ENCODE measurements at places on chromosomes 1 and 21.

DNA sequence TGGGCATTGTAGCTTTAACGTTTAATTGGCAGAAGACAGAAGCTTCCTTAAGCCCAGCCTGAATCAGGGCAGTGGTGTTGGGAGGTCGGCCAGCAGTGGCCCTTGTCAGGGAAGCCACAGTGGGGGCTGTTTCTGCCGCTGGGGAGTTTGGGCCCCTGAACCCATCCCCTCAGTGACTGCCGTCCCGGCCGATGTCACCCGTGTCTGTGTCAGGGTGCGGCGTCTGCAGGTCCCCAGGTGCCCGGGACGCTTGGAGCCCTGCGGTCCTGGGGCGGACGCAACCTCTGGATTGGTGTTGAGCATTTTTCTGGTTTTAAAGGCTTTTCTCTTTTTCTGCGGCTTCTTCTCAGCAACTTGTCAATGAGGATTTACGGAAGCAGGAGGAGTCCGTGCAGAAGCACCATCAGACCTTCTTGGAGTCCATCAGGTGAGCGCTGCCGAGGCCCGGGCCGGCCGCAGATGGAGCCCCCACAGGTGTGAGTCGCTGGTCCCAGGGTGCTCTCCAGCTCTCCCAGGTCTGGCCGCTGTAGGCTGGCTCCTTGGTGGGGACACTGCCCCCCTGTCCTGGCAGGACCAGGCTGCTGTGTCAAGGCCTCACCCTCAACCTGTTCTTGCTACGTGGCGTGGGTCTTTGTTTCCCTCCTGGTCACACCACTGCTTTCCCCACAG is 2.3 kb downstream of the ATAD3C start:
- no peak for DNase-seq

GRCh38 chr1:59685666-59686065 is 129.1 kb upstream of the HOOK1 start:
- no peak for DNase-seq

- DNase-seq, result no peak
These were observed 95.6 kb downstream of the PTPRC start for GRCh38 chr1:198734323-198735008.

GRCh38 chr1:162175379-162176081 is 106.0 kb downstream of the NOS1AP start:
- DNase-seq, result no peak

DNA sequence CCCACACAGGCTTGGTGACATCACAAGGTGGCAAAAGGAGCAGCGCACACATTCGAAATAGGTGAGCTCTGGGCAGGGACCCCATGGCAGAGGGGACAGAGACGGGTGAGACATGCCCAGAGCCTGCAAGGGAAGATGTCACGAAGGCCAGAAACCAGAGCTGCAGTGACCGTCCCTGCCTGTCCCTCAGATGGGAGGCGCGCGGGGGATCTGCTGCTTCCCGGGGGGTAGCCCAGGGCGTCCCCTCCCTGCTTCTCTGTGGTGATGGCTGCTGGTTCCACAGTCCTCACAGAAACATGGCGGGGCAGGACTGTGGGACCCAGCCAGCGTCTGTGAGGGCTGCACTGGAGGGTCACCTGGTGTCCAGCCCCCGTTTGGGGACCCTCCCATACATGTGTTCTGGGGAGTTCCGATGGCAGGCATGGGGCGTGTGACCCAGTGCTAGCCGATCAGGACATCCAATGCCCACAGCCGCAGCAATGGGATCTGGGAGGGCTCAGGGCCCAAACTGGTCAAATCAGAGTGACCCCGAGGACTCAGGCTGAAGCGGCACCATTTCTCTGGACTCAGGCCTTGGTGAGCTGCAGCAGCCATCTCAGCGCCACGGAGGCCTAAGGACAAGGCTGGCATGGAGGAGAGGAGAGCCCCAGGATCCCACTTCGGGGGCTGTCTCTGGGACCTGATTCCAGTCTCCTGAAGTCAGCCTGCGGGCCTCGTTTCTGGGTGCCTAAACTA is 20.7 kb upstream of the SPSB1 start:
- no peak for DNase-seq

DNA sequence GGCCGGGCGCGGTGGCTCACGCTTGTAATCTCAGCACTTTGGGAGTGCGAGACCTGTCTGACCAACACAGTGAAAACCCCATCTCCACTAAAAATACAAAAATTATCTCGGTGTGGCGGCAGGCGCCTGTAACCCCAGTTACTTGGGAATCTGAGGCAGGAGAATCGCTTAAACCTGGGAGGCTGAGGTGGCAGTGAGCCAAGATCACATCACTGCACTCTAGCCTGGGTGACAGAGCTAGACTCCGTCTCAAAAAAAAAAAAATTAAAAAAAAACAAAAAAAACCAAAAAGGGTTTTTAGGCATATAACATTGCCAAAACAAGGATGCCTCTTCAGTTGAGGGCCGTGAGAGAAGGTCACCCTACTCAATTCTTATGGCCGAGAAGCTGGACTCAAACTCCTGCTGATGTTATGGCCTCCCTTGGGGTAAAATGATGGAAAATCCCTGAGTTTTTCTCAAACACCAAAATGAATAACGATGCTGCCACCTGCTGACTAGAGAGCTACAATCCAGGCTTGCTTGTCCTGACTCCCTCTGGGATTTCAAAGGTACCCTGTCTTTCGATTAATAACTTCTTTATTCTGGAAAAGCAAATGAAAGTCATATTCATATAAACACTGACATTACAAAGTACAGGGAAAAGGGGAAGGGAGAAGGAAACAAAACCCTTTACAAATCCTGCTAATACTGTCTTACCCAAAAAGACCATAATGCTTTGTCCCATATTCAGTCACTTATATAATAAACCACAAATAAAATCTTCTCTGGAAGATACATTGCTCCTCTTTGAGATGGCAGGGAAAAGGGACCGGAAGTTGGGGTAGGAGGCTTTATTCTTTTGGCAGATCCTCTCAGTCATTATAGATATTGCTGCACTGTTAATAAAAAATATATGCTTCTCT is 10.7 kb downstream of the RAB42 start:
- peak; percentile 81 for DNase-seq

DNA sequence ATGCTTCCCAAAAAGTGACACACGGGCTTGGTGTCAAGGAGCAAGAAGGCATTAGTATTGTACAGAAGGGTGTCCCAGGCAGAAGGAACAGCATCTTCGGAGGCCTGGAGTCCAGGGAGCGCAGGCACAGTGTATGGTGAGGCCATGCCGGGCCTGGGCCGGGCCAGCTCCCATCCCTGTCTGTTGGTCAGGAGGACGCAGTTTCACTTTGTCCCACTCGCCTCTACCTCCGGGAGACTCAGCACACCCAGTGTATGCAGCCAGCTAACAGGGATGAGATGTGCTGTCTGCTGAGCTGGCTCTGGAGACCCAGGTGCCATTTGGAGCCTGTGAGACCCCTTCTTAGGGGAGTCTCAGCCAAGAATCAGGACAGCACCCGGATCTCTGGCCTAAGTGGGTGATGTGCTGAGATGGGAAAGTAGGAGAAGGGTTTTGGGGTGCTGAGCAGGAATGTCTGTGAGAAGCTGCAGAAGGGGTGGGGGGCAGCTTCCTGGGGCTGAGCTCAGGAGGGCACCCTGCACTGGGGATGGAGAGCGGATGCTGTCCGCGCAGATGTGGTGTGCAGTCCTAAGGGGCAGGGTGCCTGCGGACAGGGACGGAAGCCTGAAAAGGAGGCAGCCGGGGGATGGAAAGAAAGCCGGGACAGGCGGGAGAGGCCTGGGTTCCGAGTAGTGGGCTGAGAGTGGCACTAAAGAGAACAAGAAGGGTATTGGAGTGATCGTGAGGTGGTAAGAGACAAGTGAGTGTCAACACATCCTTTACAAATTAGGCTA is 25.7 kb downstream of the DMRTB1 start:
- no peak for DNase-seq

GRCh38 chr1:3675436-3675835 is 23.1 kb downstream of the TP73 start:
- DNase-seq, result no peak

GRCh38 chr1:66366634-66367033 is 167.3 kb upstream of the SGIP1 start:
- DNase-seq, result no peak

DNA sequence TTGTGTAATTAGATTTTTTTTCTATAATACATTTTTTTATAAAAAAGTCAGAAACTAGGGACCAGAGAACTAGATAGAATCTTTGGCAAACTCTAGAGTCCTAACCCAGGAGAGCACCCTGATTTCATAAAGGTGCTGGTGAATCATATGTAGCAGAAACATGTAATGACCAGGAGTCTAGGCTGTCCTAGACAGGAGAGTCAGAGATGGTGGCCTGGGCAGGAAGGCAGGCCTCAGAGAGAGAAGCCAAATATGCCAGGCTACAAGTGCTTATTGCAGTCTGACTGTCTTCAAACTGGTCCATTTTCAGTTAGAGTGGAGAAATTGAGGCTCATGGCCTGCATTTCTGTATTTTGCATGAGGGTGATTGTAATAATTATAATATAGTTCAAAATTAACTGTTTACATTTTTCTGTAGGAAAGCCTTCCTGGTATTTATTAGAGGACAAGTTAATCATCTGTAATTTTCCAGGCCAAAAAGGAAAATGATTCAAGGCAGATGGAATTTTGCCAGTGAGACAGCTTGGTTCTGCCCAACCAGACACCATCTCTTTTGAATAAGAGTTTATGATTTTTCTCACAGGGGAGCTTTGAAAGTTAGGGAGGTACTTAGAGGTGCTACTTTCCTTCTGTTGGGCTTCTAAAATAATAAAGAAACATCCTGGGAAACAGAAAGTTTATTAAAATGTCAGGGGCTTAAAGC is 129.8 kb downstream of the S1PR1 start:
- peak; percentile 23 for DNase-seq

- DNase-seq, result no peak
These were observed 100.9 kb upstream of the RUNX3 start for GRCh38 chr1:25030674-25031589.

- peak; percentile 72 for DNase-seq
These were observed 42.6 kb upstream of the SRSF10 start for GRCh38 chr1:24022581-24023361.

DNA sequence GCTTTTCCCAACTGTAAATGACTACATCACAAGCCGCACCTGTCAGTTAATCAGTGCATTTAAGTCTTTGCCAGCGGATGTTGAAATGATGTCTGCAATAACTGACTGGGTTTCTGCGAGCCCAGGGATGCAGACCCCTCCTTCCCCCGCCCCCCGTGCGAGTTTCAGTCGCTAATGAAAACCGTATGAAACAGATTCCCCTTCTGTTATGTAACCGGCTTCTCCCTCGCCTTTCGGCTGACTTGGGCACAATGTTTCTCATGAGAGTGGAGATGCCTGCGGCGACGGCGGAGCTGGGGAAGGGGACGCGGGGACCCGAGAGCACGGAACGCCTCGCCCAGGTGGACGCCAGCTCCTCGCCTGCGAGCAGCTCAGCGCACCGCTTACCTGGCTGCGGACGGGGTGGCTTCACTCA is 753 bp downstream of the KCNJ6 start:
- DNase-seq, result no peak

DNA sequence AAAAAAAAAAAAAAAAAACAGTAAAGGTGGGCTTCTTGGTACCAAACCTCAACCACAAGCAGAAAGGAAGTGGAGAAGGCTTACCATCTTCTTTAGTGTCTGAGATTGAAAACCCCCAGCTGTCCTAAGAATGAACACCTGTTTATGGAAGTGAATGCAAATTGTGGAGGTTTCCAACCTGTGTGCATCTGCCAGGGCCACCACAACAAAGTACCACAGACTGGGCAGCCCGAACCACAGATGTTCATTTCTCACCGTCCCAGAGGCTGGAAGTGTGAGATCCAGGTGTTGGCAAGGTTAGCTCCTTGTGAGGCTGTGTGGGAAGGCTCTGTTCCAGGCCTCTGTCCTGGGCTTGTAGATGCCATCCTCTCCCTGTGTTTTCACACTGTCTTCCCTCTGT is 348.7 kb downstream of the SETD4 start:
- DNase-seq, result no peak

GRCh38 chr1:38446936-38447335 is 400.3 kb upstream of the POU3F1 start:
- no peak for DNase-seq

- no peak for DNase-seq
These were observed 7.5 kb downstream of the MEGF6 start for GRCh38 chr1:3603571-3604467.

DNA sequence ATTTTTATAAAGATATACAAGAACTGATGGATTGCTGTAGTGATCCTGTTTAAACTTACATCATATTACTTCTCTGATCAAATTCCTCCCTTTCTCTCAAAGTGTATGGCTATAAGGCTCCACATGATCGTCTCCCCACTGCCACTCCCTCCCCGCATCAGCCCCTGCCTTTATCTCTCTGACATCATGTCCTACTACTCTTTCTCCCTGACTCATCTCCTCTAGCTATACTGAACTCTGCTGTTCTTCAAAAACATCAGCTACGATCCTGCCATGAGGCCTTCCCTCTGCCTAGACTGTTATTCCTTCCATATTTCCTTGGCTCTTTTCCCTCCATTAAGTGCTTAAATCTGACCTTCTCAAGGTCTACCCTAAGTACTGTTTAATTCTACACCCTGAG is 22.8 kb downstream of the HFM1 start:
- no peak for DNase-seq

DNA sequence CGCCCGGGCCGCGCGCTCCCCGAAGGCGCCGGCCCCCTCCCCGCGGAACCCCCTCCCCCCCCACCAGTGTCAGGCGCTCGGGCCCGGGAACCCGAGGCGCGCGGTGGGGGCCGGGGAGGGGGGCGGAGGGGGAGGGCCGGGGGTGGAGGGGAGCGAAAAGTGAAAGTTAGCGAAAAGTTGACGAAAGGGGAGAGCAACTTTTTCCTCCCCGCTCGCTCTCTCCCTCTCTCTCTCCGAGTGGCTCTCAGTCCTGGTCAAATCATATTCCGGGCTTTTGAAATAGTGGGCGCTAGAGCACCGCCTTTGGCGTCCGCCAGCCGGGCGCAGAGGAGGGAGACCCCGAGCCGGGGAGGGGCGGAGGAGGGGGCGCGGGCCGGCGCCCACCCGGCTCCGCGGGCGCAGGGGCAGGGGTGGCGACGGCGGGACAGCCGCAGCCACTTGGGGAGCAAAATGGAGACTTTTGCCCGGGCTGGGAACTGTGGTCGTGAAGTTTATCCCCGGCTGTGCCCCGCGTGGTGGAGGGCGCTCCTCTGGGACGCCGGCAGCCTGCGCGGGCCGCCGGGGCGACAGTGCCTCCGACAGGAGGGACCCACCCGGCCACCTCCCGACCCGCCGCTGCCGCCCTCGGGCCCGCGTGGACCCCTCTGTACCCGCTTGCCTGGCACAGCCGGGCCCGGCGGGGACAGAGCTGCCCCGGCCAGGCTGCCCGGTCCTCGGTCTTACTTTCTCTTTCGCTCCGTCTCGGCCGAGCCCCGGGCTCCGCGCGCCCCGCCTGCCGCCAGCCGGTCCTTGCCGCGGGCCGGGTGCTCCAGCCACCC is 697 bp downstream of the PRDM16 start:
- DNase-seq, result peak; percentile 66

- no peak for DNase-seq
These were observed 69.7 kb downstream of the NFIA start for GRCh38 chr1:61152066-61152465.

Measured in stromal cell of bone marrow (primary cell).